ENCODE measurements at places on chromosomes 12 and 14.

DNA sequence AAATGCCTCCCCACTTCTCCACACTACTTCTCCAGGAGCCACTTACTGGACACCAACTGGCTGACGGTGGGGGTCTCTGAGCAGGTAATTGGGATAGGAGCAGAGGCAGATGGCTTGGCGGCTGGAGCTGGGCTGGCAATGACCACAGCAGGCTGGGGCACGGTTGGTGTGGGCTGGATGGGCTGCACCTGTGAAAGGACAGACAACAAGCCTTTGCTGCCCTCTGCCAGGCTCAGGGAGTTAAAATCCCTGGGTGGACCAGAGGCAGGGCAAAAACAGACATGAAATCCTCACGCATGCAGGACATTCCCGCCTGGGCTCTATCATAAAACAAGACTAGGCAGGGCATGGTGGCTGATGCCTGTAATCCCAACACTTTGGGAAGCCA lies 19.3 kb upstream of the TFCP2 start:
- DNase-seq = no peak

GRCh38 chr14:103434868-103435442 lies 49.7 kb downstream of the MARK3 start:
- no peak for DNase-seq

DNA sequence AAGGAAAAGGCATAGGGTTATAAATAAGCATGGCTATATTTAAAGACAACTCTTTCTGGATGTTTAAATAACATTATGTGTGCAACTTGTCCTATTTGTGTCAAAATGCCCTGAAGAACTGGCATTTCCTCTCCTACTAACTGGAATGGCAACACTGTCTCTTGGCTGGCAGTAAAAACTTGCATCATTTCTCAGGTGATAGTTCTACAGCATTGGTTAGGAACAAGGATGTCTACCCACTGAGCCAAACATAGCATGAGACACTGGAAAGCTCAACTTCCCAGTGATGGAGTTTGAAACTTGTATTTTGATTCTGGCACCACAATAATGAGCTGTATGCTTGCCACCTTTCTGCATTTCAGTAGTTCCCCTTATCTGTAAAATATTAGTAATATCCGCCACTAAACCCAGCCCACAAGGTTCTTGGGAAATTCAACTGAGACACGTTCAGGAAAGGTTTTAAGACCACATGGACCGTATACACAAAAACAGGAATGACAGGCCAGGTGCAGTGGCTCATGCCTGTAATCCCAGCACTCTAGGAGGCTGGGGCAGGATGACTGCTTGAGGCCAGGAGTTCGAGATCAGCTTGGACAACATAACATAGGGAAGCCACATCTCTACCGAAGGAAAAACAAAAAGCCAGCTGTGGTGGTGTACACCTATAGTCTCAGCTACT lies 5.1 kb downstream of the SLC38A2 start:
- no peak for DNase-seq

DNA sequence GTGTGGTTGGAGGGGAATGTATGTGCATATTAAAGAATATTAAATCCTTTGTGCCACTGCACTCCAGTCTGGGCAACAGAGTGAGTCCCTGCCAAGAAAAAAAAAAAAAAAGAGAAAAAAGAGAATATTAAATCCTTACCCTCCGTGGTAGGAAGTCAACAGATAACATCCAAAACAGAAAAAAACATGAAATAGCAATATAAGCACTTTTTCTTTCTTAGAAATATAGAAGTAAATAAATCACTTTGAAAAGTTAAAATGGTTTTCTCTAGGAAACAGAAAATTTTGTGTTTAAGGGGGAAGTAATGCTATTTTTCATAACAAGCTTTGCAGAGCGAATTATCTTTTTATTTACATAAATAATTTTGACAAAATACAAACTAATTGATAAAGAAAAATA lies 17.6 kb downstream of the SOS2 start:
- DNase-seq = no peak

- no peak for DNase-seq
Measured at GRCh38 chr14:103332143-103332919, 1.7 kb upstream of the EIF5 start.

DNA sequence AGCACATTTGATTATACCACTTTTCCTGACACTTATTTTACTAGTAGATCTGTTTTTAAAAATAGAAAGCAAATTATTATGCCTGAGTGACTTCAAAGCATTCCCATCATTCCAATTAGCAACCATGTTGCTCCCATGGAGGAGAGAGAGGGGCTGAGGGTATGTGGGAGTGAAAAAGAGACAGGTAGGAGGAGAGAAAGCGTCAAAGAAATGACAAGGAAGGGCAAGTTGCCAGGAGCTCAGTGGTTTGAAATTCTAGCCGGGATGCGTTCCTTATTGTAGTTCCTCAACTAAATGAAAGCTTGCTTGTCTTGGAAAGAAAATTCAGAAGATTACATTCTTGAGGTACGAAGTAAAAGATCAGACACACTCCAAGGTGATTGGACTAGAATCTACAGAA lies 92.4 kb upstream of the PKP2 start:
- no peak for DNase-seq

- no peak for DNase-seq
Measured at GRCh38 chr14:94317259-94317658, 5.9 kb downstream of the SERPINA6 start.

- DNase-seq = no peak
Measured at GRCh38 chr14:26401179-26401968, 196.5 kb downstream of the NOVA1 start.

DNA sequence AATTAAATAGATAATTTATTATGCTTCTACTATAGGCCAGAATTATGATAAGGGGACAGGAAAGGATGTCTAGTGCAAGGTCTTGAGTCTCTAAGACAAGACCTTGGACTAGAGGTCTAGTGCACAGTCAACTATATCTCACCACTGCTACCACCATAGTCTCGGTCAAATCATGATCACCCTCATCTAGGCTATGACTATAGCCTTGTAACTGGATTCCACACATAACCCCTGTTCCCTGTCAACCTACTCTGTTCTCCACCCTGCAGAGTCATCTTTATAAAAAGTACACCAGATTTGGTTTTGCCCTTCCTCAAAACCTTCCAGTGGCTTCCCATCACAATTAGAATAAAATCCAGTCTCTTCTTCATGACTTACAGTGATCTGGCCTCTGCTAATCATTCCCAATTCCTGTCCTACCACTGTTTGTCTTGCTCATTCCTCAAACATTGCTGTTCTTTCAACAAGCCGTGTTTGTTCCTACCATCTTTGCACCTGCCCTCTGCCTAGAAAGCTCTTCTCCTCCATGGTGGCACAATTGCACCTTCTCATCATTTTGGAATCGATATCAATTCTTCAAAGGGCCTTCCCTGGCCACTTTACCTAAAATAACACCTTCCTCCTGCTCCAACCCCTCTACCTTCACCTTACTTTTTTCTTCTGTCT lies 169.4 kb downstream of the FOXN3 start:
- DNase-seq = no peak

GRCh38 chr14:24293525-24293924 lies 6.1 kb downstream of the DHRS1 start:
- DNase-seq = no peak

GRCh38 chr12:31959701-31960391 lies 631 bp downstream of the RESF1 start:
- DNase-seq = peak; percentile 58

GRCh38 chr12:12024911-12025682 lies 45.6 kb upstream of the BCL2L14 start:
- DNase-seq = no peak

- no peak for DNase-seq
Measured at GRCh38 chr14:73833530-73834260, 17.9 kb upstream of the PTGR2 start.

DNA sequence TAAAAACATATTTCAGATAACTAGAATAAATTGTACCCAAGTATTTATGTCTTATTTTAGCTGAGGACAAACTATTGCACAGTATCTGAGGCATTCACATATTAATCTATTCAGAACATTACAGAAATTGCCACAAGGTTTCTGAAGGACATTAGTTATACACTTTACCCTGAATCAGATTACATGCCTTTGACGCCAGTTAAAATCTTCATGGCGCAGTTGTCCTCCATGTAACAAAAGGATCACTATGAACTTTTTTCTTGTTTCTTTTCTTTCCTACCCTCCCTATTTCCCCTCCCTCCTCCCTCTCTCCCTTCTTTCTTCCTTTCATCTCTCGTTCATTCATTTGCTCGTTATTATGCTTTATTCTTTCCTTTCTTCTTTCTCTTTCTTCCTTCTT lies 176.6 kb upstream of the KITLG start:
- no peak for DNase-seq

- DNase-seq = peak; percentile 29
Measured at GRCh38 chr14:103518422-103519042, 4.1 kb downstream of the CKB start.

- no peak for DNase-seq
Measured at GRCh38 chr12:80234667-80235066, 135.3 kb downstream of the OTOGL start.

GRCh38 chr14:96916751-96917150 lies 119.6 kb downstream of the VRK1 start:
- no peak for DNase-seq

- no peak for DNase-seq
Measured at GRCh38 chr12:110023059-110023980, 24.1 kb downstream of the ANKRD13A start.

GRCh38 chr14:68548194-68549076 lies 244.4 kb downstream of the ZFP36L1 start:
- DNase-seq = no peak

DNA sequence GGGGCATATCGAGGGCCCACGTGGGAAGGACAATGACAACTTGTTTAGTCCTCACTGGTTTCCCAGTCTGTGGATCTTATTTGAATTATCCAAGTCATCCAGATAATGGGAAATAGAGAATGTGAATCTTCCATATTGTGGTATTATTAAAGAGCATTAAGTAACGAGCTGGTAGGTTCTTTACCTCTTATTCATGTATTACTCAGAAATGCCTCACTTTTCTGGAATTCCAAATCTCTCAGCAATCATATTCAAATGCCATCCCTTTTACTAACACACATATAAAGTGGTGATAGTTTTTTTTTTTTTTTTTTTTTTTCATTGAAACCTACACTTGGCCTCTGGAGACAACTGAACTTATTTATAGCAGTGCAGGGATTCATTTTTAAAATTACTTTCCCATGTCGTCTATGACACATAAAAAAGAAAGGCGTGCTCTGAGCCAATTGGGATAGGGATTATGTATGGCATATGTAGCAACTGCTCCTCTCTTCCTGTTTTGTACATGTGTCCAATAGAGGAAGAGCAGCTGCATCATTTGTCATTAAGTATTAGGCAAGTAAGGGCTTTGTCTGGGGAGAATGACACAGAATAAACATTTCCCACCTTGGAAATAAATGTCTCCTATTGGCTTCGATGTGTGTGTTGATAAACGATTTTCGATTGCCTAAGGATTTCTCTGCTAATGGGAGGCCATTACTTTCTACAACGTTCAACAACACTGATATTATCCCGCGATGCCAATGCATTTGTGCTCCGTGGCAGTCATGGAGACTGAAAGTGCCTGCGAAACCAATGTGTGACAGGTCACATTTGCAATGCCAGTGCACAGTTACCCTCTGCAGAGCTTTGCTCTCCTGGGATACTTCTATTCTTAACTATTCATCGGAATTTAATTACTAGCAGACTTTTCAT lies 78.6 kb upstream of the IFNG-AS1 start:
- no peak for DNase-seq

- DNase-seq = no peak
Measured at GRCh38 chr12:110382683-110383082, 20.8 kb downstream of the ANAPC7 start.
